ENCODE measurements at places on chromosomes 5 and 9.

GRCh38 chr5:149636861-149637246 lies 55.6 kb downstream of the ARHGEF37 start:
- DNase-seq, result no peak

DNA sequence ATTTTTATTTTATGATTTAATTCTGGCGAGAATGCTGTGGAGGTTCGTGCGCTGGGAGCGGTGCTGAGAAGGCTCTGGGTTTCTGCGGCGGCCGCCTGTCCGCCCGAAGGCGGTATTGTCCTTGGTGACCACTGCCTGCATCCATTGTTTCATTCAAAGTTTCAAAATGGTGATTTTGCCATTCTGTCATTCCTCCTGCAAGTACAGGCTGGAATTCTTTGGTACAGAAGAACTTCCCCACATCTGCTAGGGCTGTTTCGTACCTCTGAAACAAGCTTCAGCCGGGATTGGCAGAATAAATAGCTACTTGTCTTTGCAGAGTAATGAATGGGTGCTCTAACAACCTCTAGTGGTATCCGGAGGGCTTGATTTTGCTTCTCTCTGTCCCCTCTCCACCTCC lies 112.6 kb upstream of the CACNA1B start:
- no peak for DNase-seq

- DNase-seq, result no peak
These were observed 182.2 kb upstream of the TARS1 start for GRCh38 chr5:33258553-33258952.

- no peak for DNase-seq
These were observed 272.8 kb downstream of the DENND1A start for GRCh38 chr9:123657099-123657498.

DNA sequence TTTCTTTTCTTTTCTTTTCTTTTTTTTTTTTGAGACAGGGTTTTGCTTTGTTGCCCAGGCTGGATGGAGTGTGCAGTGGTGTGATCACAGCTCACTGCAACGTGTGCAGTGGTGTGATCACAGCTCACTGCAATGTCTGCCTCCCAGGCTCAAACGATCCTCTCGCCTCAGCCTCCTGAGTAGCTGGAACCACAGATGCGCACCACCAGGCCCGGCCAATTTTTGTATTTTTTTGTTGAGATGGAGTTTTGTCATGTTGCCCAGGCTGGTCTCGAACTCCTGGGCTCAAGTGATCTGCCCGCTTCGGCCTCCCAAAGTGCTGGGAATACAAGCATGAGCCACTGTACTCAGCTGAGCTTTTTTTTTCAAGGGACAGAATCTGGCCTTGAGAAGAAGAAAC lies 36.8 kb upstream of the TJP2 start:
- no peak for DNase-seq

- DNase-seq, result peak; percentile 28
These were observed at the start of gene GOLGA2 for GRCh38 chr9:128275198-128276007. Gene GOLGA2, minus strand, starts transcription at chr9:128276007. Its CDS starts 31 bp downstream, at chr9:128275976.

DNA sequence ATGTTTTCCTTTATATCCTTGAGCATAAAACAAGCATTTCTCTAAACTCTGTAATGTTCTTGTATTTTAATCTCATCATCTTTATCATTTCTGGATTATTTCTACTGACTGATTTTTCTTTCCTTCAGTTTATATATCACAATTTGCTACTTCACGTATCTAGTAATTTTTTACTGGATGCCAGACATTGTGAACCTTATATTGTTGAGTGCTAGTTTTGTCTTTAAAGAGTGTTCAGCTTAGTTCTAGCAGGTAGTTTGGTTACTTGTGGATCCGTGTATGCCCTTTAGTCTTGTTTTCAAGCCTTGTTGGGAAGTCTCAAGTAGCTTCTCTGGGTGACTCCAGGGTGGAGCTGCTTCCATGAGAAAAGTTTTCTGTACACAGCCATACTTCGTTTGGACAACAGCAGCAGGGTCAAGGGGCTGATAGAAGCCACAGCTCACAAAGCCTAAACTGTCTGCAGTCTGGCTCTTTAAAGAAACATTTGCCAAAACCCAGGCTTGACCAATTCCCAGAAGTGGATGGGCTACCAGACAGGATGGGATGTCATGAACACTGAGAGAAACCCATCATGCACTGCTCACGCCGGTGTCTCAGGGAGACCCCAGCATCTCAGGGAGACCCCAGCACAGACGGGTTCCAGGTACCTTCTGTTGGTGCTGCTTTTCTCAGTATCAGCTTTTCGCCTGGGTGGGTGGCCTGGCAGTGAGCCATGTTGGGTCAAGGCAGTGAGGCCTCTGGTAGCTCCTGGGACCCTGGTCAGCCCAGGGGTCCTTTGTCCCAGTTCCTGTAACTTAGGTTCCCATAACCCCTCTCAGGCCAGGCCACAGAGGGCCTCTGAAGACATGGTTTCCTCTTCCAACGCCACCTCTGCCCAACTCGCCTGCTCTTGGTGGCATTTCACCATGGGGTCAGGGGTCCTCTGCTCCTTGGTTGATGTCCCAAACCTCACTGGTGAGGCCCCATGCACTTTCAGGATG lies 29.1 kb downstream of the TRIP13 start:
- no peak for DNase-seq

GRCh38 chr9:25681266-25681665 lies 3.0 kb upstream of the TUSC1 start:
- no peak for DNase-seq

- no peak for DNase-seq
These were observed 730 bp downstream of the ZMYND19 start for GRCh38 chr9:137589441-137590122.

- no peak for DNase-seq
These were observed 3.5 kb downstream of the DMXL1 start for GRCh38 chr5:119074419-119074818.

DNA sequence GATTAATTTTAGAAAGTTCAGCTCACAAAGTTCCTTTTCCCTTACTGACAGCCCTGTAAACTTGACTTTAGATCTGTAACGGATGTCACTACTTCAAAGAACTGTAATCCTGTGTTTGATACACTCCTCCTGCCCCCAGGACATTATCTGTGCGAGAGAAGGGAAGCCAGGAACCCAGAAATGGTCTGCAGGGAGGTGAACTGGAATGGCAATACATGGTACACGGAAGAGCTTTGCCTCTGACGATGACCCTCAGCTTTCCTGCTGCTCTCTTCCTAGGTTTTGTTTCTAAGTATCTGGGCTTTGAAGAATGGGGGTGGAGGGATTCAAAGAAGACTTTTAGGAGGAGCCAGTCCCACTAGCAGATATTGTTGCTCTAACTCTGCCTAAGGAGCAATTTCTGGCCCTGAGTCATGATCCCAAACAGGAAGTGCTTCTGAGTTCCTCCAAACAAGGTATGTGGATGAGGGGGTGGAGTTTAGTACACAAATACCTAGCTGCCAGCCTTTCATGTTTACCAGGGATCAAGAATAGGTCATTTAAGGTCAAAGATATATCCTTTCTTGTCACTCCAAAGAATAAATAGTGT lies 43.4 kb upstream of the TMC1 start:
- no peak for DNase-seq

- no peak for DNase-seq
These were observed 30.0 kb upstream of the PHF2 start for GRCh38 chr9:93546356-93546755.

GRCh38 chr5:146623009-146623408 lies 107.0 kb upstream of the GPR151 start:
- DNase-seq, result no peak

DNA sequence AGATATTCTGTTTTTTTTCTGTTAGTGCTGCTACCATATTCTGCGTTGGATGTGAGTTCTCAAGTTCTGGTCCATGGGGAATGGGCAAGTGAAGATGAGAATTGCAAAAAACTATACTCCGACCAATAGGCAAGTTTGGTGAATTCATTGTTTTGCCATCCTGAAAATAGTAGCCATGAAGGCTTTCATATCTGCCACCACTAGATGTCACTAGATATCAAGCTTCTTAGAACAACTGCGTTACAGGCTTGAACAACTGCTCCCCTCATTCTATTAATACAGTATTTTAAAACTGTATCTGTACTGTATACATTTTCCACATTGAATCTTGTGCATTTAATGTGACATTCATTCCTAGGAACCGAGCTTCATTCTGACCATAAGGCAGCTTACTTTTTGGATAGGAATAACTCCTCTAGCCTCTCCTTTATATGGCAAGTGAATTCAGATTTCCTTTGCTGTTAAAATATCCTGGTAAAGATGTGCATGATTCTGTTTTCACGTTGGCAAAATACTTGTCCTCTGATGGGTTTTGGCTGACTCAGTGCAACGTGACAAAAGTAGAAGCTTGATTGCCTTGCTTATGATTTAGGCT lies 163.6 kb downstream of the SREK1 start:
- no peak for DNase-seq

- DNase-seq, result no peak
These were observed 29.9 kb upstream of the MYOT start for GRCh38 chr5:137837491-137838394.

- DNase-seq, result peak; percentile 97
These were observed 9.2 kb downstream of the RUFY1 start for GRCh38 chr5:179559284-179560252.

- DNase-seq, result no peak
These were observed 20.8 kb upstream of the MATR3 start for GRCh38 chr5:139272471-139273321.

DNA sequence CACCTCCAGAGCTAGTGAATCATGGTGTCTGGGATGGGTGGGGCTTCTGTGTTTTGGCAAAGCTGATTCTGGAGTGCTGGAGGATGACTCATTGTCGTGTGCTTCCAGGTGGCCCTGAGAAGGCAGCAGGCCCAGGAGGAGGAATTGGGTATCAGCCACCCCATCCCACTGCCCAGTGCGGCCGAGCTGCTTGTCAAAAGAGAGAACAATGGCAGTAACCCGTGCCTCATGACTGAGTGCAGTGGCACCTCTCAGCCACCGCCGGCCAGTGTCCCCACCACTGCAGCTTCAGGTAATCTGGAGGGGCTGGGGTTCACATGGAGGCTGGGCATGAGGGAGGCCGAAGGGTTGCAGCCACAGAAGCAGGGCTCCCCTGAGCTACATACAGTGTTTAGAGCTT lies 5.4 kb downstream of the DMRT1 start:
- no peak for DNase-seq

DNA sequence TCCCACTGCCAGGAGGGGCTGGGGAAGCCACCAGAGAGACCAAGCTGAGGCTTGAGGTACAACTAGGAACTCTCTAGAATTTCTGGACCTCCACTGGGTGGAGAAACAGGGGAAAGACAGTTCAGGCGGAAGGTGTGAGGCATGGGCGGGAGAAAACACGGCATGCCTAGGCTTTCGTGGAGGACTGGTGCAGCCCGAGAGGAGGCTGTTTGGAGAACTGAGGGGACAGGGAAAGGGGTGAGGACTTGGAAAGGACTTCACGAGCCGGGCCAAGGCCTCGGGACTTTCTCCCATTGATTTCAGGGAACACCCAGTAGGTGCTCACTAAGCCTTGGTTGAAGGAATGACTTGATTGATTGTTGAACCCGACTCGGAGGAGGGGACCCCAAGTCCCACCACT lies 9.5 kb upstream of the ADGRD2 start:
- DNase-seq, result no peak

GRCh38 chr5:171268700-171269620 lies 40.1 kb upstream of the TLX3 start:
- DNase-seq, result no peak

DNA sequence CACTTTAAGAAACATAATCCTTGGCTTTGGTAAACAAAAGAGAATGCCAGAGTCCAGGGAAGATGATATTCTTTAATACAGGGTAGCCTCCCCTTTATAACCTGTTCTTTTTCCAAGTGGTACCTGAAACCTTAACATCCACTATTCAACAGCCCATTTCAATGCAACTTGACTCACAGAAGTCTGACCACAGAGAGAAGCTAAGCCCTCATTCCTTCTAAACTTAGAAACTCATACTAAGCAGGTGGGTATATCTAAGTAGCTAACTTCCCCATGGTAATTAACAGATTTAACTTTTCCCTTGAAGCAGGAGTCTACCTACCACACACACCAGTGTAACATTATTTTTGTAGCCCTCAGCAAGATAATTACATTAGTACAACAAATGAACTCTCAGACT lies 91.9 kb downstream of the CEMIP2 start:
- DNase-seq, result no peak

- no peak for DNase-seq
These were observed 61.6 kb downstream of the NNT start for GRCh38 chr5:43664501-43665040.

GRCh38 chr5:30502277-30502676 lies 691.2 kb upstream of the CDH6 start:
- DNase-seq, result no peak

DNA sequence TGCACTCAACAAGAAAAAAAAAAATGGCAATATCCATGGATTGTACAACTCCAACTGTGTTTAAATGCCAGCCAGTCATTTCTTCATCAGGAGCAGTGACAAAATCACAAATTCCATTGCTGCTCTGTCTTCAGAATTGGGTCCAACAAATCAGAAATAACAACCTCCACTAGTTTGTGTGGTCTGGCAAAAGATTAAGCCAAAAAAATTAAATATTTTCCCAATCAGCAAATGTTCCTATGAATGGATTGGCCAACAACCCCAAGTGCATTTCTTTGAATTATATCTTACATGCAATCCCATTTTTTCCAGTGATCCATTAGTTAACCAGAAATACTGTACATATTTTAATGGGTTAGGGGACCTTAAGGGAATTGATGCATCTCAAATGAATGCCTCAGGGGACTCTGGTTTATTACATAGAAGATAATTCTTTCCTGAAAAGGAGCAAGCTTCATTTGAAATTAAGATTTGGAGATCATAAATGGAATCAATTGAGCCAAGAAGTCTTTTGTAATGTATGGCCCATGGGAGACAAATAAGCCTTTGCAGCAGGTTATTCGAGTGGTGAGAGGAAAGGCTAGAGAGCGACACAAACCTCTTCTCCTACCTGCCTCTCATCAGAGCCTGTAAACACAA lies 131.8 kb downstream of the TLE1 start:
- no peak for DNase-seq

GRCh38 chr5:93407454-93407853 lies 173.6 kb downstream of the NR2F1-AS1 start:
- DNase-seq, result no peak

GRCh38 chr5:7662289-7662688 lies 188.6 kb downstream of the CFAP90 start:
- no peak for DNase-seq

DNA sequence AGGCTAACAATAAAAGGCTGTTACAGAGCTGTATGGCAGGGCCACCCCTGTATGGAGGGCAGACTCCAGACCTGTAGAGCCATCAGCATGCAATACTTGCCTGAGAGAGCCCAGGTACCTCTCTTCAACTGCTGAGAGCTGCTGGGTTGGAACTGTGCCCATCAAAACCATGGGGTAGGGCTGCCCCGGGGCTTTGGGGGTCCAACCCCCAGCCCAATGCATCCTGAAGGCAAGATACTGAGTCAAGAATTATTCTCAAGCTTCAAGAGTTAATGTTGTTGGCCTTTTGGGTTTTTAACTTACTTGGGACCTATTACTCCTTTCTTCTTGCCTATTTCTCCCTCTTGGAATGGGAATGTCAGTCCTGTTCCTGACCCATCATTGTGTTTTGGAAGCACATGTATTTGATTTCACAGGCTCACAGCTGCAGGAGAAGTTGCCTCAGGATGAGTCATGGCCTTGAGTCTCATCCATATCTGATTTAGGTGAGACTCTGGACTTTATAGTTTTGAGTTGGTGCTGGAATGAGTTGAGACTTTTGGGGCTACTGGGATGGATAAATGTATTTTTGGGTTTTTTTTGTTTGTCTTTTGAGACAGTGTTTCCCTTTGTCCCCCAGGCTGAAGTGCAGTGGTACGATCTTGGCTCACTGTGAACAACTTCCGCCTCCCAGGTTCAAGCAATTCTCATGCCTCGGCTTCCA lies 21.0 kb upstream of the CDK7 start:
- DNase-seq, result no peak

Data from caudate nucleus (tissue), 63 donors.